ENCODE measurements at places on chromosomes 4 and X.
A peak's percentile ranks its signal among the peaks of the same experiment; 100 is the strongest.

DNA sequence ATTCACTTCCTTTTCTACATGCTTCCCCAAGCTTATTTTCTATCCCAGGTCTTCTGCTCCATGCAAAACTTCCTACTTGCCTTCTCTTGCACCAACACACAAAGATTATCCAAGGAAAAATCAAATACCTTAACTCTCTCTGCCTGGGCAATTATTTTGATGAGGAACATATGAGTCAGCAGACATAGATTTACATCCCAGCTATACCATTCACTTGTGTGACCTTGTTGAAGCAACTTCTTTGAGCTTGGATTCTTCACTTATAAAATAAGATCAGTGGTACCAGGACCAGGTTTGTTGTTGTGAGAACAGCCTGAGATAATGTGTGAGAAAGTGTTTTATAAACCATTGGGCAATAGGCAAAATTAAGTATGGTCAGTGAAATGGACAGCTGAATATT, 39.1 kb upstream of the TMEM192 start:
- DNase-seq: no peak

GRCh38 chrX:129540722-129541184, 694 bp downstream of the OCRL start:
- DNase-seq: peak; percentile 43

DNA sequence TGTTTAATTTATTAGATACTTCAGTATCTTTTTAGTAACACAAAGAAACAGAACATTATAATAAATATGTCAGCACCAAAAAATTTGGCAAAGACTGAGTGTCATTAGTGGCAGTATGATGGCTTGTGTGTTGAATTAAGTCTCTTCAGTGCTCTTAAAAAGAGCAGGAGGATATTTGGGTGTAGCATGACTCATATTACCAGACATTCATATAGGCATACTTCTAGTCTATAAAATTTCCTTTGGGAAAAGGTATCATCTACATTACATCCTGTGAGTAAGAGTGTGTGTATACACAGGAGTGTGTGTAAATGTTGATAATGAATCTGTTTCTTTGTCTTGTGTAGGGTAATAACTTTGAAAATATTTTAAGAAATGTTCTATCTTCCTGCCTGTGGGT, 135.7 kb downstream of the CNKSR2 start:
- DNase-seq: no peak

- DNase-seq: no peak
Measured at GRCh38 chrX:103864886-103865534, 33.0 kb upstream of the RAB9B start.

DNA sequence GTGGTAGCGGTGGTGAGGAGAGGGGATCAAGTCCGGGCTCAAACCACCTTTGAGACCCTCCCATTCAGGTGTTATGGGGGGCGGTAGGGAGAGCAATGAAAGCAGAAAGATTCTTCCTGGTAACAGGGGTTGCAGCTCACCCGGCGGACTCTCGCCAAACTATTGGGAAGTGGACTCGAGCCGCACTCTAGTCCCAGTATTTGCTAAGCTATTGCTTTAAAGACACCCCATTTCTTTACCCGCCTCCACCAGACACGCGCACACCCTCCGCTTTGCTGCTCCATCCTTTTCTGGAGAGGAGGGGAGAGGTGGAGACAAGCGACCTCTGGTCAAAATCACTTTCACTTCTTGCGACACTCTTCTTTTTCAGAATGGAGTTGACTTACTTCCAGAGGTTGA, 625 bp upstream of the GABRA4 start:
- no peak for DNase-seq

DNA sequence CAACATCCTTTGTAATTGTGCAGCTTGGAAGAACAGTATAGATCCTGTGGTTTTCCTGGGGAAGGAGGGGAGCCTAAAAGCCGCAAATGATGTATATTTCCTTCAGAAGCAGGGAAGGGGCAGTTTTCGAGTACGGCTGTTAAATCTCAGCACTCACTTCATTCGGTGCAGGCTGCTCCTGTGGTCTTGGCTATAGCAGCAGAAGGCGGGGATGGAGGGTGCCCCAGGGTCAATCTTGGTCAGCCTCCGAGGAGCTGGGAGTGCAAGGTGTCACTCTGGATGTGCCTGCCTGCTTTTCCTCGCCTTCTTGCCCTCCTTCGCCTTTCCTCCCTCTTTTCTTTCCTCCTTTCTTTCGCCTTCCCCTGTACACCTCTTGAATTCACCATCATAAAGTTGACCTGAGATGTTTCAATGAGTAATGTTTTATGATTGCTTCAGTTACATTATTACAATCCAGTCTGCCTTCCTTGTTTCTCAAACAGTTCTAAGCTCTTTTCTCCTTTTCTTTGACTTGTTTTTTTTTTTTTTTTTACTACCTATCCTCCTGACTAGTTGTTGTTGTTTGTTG, 101.6 kb downstream of the RELL1 start:
- no peak for DNase-seq

- no peak for DNase-seq
Measured at GRCh38 chr4:103493450-103494159, 226.2 kb downstream of the TACR3 start.

- no peak for DNase-seq
Measured at GRCh38 chrX:108053218-108053617, 8.4 kb downstream of the VSIG1 start.

All from KBM-7 (cell line).